ENCODE measurements at places on chromosomes 7 and 10. TPM values are rescaled to one million over a fixed set of nuclear protein-coding genes. Genes with fewer than 3 reads are reported as not detected.

The LRIT1 gene
- total RNA-seq, result not detected

The OR2A1 gene
- total RNA-seq, result 0.25 TPM

The NPTX2 gene
- 4.4 TPM for total RNA-seq

The NRCAM gene
- total RNA-seq, result 14.8 TPM

The GDF10 gene
- not detected for total RNA-seq

The EGR2 gene
- 0.48 TPM for total RNA-seq

The SDHAF3 gene
- total RNA-seq, result 12.9 TPM

The CTAGE6 gene
- 0.38 TPM for total RNA-seq

The MUC12 gene
- 0.40 TPM for total RNA-seq

The DOCK1 gene
- 34.5 TPM for total RNA-seq

The GLCCI1 gene
- 8.6 TPM for total RNA-seq

The SFXN2 gene
- total RNA-seq, result 15.4 TPM

The CPN1 gene
- not detected for total RNA-seq

The BLNK gene
- total RNA-seq, result 2.3 TPM

The CYP26C1 gene
- total RNA-seq, result not detected

Data from ovary (tissue), 10 donors.